ENCODE measurements at places on chromosomes 16 and 17.

DNA sequence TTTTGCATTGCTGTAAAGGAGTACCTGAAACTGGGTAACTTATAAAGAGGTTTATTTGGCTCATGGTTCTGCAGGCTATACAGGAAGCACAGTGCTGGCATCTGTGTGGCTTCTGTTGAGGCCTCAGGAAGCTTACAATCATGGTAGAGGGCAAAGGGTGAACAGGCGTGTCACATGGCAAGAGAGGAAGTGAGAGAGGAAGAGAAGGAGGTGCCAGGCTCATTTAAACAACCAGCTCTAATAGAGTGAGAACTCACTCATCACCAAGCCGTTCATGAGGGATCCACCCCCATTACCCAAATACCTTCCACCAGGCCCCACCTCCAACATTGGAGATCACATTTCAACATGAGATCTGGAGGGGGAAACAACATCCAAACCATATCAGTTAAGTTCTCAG, 16.4 kb upstream of the CLEC19A start:
- DNase-seq: no peak

DNA sequence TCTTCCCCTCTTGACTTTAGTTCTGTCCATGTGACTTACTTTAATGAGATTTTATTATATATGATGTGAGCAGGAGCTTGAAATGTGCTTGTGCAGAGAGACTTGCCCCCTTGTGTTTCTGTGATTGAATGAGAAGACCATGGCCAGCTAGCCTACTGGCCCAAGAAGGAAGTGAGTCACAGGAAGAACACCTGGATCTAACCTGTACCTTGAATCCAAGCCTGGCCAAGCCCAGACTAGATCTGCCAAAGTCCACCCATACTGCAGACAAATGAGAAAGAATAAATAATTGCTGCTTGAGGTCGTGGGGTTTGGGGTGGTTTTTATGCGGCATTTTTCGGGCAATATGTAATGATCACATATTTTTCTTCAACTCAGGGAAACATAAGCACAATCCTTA, 9.6 kb downstream of the ABCA10 start:
- no peak for DNase-seq

DNA sequence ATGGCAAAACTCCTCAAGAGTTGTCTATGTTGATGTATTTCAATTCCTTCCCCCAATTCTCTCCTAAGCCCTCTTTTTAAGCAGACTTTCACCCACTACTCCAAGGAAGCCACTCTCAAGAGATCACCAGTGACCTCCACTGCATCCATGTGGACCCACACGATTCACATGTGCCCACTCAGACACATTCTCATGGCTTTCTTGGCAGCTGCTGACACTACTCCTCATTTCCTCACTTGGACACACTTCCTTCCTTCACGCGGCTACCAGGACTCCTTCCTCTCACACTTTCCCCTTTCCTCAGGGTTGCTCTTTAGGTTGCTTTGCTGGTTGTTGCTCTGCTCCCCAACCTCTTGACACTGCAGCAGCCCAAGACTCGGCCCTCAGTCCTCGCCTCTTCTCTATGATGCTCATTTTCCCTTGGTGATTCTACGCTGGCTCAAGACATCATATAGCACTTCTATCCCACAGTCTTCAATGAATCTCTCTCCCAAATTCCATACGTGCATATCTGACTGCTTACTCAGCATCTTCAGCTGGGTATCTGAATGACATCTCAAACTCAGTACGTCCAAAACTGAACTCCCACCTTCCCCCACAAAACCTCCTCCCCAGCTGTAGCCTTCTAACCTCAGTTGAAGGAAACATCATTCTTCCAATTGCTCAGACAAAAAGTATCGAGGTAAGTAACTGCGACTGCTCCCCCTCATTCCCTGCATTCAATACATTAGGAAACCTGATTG, 28.2 kb downstream of the HELZ start:
- DNase-seq: no peak

DNA sequence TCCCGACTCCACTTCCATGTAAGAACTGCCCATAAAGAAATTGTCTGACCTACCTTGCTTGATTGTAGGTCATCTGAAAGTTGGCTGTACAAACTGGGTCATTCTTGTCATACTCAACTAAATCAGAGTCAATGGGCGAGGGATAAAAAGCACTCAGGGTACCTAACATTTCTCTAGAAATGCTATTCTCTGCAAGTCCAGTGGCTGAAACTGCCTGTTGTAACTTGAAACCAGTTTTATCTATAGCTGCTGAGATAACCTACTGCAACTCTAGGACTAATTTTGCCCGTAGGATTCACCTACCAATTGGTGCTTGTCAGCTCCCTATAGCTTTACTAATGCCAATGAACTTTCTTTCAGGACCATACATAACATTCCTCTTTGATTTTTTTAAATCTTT, 100.1 kb upstream of the GRIN2A start:
- no peak for DNase-seq

- DNase-seq: no peak
Measured at GRCh38 chr17:79053251-79053925, 21.2 kb upstream of the ENGASE start.

DNA sequence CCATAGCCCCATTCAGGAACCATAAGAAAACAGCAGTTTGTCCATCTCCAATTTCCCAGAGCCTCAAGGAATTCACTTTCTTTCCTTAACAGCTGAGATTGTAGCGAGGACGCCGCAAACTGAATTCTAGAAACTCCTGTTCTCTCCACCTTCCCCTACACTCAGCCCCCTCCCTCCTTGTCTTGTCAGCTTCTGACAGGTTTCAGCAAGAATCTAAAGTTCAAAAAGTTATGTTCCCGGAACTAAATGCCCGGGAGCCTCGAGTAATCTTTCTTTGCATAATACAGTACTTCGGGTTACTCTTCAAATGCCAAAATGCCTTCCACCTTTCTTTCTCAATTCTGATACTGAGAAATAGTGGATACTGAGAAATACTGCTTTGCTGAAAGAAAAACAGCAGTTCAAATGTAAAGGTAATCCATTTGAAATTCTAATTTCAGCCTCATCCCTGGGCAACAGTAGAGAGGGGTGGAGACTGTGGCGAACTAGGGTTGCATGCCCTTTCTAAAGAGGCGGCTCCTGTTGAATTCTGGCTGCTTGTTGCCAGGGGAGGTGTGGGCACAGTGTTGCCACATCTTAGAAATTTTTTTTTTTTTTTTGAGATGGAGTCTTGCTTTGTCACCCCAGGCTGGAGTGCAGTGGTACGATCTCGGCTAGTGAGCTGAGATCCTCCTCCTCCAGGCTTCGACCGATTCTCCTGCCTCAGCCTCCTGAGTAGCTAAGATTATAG, 63.5 kb upstream of the USP7 start:
- DNase-seq: no peak

- DNase-seq: no peak
Measured at GRCh38 chr17:43574896-43575525, 28.9 kb upstream of the ETV4 start.

DNA sequence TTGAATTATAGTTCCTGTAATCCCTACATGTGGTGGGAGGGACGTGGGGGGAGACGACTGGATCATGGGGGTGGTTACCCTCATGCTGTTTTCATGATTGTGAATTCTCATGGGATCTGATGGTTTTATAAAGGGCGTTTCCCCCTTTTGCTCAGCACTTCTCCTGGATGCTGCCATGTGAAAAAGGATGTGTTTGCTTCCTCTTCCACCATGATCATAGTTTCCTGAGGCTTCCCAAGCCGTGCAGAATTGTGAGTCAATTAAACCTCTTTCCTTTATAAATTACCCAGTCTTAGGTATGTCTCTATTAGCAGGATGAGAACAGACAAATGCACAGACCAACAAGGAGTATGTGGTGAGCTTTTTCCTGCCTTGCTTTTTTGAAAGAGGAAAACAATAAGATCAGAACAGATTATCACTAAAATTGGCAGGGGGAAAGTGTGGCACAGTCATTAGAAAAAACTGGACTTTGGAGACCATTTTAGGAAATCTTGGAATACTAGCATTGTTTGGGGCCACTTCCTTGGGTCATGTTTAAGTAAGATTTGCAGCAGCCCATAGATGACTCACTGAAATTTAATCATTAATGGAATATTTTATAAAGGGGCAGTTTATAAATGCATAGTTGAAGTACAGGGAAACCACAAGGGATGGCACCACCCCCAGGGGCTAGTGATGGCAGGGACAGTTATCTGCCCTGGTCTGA, 352.8 kb downstream of the CDH13 start:
- DNase-seq: no peak

GRCh38 chr17:954431-955164, 25.0 kb downstream of the NXN start:
- no peak for DNase-seq

GRCh38 chr16:17346621-17347569, 123.9 kb downstream of the XYLT1 start:
- no peak for DNase-seq

- no peak for DNase-seq
Measured at GRCh38 chr16:25875956-25876598, 184.3 kb downstream of the HS3ST4 start.

GRCh38 chr17:78248051-78248914, 16.9 kb downstream of the TMEM235 start:
- no peak for DNase-seq

DNA sequence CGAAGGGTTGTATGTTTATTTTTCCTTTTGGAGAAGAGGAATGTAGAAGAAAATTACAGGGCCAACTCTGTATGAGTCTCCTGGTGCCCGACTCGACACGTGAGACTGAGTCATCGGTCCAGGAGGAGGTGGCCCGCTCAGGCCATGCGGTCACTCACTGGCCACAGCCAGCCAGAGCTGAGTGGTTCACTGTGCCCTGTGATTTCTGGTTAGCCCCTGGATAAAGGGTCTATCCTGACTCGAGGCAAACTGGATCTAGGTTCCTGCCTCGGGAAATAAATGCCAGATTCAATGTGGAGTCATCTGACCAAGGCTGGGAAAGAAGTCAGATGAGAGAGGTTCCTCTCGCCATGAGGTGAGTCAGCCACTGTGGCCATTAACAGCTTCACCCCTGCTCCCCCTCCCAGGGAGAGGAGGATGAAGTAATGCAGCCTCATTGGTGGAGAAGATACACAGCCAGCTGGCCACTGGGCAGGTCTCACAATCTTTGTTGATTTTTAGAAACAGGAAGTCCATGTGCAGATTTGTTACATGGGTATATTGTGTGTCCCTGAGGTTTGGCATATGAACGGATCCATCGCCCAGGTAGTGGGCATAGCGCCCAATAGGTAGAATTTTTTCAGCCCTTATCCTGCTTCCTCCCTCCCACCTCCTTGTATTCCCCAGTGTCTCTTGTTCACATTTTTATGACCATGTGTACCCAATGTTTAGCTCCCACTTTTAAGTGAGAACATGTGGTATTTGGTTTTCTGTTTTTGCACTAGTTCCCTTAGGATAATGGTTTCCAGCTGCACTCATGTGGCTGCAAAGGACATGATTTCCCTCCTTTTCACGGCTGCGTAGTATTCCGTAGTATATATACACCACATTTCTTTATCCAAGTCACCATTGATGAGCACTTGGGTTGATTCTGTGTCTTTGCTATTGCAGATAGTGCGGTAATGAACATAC, 21.7 kb upstream of the USP36 start:
- no peak for DNase-seq

DNA sequence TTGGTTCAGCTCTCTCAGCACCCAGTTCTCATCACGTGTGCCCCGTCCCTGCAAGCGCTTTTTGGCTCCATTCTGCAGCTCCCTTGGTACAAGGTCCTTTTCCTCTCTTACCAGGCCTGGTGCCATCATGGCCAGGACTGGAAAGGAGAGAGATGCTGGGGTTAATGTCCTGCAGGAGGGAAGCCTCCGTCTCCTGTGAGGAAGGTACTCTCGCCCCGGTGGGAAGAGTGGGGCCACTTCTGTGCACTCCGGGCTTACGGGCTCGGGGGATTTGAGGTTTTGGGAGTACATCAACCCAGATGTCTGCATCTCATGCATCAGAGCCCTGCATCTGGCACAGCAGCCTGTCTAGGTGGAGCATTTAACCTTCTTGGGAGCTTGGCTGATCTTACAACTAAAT, 10.1 kb downstream of the CTRB2 start:
- DNase-seq: no peak

DNA sequence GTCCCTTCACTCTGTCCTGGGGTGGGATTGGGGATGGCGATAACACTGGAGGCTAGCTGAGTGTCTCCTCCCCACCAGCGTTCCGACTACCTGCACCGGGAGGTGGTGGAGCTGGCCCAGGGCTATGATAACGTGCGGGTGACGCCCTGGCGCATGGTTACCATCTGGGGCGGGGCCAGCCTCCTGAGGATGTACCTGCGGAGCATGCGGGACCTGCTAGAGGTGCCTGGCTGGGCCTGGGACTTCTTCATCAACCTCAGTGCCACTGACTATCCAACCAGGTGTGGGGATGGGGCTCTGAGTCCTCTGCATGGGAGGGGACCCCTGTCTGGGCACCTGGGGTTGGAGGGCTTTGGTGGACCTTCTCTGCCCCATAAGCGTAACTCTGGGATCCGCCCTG, 8.8 kb downstream of the XYLT2 start:
- DNase-seq: no peak

- no peak for DNase-seq
Measured at GRCh38 chr16:89612415-89613166, 851 bp upstream of the DPEP1 start.

DNA sequence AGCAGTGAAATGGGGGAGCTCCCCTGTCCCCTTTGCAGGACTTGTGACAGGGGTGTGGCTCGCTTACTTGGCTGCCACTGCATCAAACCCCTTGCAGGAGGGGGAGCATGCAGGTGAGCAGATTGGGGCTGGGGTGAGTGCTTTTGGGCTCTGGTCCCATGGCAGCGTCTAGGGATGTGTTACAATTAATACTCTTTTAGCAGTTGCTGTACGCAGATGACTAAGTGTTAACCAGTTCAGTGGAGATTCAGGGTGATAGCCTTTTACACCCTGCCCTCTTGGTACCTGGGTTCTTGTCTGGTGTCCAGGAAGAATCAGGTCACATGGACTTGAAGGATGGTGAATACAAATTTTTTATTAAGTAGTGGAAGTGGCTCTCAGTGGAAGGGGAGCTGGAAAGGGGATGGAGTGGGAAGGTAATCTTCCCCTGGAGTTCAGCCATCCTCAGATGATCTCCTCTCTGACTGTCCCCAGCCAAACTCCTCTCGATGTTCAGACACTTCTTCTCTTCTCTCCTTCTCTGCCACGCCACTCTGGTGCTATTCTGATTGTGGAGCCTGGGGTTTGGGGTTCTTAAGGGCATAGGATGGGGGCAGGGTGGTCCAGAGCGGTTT, 100.1 kb downstream of the MARF1 start:
- no peak for DNase-seq

DNA sequence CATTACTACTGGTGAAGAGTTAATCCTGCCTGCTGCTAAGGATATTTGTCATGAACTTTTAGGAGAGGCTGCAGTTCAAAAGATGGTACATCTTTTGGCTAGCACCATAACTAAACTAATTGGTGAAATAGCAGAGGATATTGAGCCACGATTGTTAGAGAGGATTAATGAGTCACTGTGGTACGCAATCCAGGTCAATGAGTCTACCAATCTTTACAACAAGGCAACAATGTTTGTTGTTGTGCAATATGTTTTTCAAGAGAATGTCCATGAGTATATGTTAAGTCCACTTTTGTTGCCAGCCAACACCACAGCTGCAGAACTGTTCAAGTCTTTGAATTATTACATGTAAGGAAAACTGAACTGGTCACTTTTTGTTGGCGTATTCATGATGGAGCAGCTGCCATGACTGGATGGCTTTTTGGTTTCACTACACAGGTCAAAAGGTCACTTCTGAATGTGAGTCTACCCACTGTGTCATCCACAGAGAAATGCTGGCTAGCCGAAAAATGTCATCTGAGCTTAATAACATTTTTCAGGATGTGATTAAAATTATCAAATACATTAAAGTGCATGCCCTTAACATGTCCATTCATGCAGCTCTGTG, 402.6 kb upstream of the KIF2B start:
- DNase-seq: no peak

GRCh38 chr16:50769-51591, 2.4 kb downstream of the POLR3K start:
- DNase-seq: no peak

GRCh38 chr17:81322271-81323082, 27.4 kb upstream of the SLC38A10 start:
- no peak for DNase-seq

Measured in NCI-H187 (cell line).